ENCODE measurements at places on chromosomes 6 and 20.

DNA sequence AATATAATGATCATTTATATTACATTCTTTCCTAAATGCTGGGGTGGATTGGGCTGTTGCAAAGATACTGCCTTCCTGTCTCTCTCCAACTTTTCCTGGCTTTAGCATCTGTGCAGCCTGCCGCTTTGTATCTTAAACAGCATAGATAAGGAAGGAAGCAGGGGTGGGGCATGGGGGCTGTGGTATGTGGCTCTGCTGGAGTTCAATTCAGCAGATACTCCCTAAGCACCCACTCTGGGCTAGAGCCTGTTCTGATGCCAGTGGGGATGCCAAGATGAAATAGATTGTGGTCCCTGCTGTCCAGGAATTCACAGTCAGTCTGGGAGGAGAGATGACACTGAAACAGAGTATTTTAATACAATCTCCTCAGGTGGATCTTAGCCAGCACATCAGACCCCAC lies 56.8 kb downstream of the EIF2S2 start:
- DNase-seq: no peak

DNA sequence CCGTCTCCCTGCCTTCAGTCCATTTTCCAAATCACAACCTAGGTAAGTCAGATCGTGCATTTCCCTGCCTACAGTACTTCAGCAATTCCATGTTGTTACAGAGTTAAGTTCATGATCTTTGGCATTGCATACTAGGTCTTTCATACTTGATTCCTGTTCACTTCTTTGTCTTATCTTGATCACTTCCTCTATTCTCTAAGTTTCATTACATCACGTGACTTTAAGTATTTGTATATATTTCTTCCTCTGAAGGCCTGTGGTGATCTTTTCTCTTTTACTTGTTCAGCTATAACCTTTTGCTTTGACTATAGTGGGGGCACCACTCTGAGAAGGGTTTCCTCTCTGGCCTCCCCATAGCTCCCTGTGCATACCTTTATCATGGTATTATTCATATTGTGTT lies 100.2 kb downstream of the TRMT11 start:
- DNase-seq: no peak

DNA sequence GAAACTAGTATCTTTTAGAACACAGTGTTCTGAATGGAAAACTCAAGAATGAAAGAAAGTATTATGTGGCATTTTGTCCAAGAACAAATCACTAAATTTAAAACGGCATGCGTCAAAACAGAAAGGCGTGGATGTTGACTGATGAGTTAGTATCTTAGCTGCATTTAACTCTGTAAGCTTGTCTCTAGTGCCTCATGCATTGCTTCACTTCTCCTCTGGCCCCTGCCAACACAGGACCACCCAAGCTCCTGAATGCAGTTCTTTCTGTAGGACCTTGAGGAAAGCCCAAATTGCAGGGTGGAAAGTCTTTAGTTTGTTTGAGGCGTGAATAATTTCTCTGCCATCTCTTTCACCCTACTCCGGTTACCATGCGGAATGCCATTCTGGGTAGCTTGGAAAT lies 632.2 kb downstream of the COL12A1 start:
- DNase-seq: no peak

DNA sequence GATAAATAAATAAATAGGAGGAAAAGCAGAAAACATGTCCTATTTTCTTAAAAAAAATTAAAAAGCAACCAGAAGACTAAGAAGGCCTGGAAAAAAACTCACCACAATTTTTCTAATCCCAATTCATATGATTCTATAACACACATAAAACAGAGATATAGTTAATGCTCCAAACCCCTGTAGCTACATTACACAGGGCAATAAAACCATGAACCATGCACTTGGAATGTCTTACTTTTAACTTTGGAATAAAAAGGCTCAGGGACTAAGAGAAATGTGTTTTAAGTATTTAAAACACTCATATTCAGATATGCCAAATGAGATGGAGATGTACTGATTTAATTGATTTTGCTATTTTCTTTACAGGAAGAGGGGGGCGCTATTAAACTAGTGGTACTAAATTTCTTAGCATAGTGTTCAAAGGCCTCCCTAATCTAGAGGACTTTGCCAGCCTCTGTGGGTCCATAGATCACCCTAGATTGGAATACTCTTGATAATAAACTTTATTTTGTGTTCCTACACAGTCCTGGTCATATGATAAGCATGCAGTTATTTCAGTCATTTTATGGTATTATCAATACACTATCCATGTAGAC lies 30.3 kb upstream of the GCM1 start:
- no peak for DNase-seq

DNA sequence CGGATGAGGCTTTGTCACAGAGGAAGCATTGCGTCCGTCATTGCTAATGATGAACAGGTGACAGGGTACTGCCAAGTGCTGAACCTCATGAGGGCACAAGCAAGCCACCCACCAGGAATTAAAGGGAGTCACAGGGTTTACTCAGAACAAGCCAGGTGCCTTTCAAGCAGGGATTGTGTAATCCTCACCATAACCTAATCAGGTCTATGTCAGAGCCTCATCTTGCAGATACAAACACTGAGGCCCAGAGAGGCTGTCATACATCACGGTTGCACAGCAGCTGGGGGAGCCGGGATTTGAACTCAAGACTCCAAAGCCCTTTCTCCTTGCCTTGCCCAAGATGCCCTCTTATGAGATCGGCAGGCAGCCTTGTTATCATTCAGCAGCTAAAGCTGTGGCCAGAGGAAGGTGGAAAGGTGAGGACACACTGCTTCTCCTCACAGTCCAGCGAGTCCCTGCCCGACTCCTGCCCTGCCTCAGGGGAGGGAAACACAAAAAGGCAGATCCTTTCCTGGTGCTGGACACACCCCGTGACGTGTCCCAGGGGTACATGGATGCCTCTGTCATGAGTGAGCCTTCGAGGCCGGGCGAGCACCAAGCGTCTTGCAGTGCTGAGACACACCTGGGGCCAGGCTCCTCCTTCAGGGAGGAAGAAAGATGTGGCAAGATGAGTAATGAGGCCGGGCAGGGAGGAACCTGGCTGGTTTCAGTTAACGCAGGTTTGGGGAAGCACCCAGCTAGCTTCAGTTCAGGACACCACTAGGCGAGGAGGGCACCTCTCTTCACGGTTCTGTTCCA lies 214.9 kb downstream of the LY86 start:
- DNase-seq: no peak

DNA sequence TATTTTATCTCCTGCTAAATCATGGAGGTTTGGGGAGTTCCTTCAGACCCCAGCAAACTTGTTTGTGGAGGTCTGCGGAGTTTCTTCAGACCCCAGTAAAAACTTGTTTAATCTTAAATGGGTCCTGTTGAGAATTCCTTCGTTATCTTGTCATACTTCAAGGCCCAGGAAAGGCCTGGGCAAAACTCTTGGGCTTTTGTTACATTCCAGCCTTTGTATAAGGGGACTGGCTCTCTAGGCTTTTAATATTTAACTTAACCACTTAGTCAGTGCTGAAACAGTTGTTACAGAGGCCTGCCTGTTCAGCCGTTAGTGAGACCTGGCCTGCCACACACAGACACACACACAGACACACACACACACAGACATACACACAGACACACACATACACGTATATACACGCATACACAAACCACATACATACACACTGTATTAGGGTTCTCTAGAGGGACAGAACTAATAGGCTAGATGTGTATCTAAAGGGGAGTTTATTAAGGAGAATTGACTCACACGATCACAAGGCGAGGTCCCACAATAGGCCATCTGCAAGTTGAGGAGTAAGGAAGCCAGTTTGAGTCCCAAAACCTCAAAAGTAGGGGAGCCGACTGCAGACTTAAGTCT lies 21.3 kb upstream of the CST3 start:
- no peak for DNase-seq

GRCh38 chr6:37791156-37791919 lies 28.2 kb upstream of the ZFAND3 start:
- peak; percentile 98 for DNase-seq

DNA sequence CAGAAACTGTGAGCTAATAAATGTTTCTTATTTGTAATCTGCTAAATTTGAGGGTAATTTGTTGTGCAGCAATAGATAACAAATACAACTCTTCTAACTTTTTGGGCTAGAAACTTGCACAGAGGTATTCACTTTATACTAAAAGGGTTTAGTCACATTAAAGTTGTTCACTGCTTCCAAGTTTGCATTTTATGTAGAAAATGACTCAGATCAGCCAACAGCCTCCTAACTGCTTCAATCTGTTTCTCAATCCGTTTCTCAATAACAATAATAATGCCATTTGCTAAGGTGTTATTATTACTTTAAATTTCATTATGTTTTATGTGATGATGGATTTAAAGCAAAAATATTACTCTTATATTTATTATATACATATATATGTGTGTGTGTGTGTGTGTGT lies 213.9 kb downstream of the CENPW start:
- no peak for DNase-seq

DNA sequence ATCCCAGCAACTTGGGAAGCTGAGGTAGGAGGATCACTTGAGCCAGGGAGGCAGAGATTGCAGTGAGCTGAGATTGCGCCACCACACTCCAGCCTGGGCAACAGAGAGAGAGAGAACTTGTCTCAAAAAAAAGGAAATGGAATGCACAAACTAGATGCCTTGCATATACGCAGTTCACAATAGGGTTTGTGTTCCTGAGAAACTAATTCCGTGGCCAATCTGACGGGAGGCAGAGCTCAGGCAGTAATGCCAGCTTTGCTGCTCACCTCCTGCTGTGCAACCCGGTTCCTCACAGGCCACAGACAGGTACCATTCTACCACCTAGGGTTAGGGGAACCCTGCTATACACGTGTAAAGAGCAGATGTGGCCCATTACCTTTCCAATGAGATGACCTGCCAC lies 1.4 kb downstream of the CDK5RAP1 start:
- DNase-seq: no peak

DNA sequence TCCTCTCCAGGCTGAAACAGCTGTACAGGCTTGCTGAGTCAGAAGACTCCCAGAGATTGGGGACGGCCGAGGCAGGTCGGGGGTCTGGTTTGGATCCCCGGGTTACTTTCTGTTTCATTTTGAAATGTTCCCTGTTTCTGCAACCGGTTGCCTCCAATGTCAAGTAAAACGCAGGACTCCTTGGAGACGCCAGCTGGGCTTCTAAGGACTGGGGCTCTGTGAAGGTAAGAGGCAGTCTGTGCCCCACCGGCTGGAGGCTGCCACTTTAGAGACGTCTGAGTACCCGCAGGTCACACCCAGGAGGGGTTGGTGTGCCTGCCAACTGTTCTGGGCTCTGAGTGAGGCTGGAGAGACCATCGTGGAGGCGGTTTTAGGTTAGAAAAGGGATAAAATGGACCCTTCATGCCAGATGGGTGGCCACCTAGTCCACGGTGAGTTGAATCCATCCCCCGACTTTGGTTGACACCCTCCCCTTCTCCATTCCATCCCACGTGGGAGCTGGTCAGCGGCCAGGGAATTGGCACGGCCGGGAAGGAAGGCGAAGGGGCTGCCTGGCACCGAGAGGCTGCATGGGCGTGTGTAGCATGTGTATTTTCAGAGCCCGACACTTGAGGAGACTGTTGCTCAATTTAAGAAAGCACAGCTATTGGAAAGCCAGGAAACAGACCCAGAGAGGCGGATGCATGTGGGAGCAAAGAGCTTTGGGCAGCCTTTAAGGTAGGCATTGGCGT lies 240.9 kb downstream of the PHACTR1 start:
- peak; percentile 13 for DNase-seq

- DNase-seq: no peak
These were observed 135.3 kb downstream of the AKAP7 start for GRCh38 chr6:131270534-131270933.

DNA sequence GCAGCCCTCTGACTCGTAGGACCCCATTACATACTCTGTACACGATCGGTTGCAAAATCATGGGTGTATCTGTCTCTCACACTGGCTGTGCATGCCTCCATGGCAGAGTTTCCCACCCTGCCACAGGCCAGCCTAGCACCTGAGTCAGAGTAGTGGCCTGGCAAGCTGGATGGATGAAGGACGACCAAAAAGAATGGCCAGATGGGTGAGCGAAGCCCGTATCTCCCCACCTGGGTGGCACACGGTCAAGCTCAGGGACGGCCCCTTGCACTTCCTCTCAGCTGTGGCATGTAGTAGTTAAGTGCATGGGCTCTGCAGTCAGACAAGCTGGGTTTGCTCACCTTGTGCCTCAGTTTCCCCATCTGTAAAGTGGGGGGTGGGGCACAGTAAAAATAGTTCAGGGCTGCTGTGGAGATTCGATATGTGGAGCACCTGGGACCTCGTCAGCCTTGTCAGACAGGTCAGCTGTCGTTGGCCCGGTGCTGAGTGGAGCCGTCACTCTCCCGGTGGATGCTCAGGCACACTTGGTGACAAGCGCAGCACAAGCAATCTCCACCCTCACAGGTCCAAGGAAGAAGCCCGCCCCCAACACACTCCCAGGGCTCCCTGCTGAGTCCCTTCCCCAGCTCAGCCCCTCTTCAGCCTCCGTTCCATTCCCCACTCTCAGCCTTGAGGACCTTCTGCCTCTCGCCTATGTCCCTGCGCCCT lies 12.6 kb downstream of the CPNE5 start:
- DNase-seq: peak; percentile 16

GRCh38 chr6:3139090-3139903 lies 18.0 kb downstream of the TUBB2A start:
- peak; percentile 91 for DNase-seq

DNA sequence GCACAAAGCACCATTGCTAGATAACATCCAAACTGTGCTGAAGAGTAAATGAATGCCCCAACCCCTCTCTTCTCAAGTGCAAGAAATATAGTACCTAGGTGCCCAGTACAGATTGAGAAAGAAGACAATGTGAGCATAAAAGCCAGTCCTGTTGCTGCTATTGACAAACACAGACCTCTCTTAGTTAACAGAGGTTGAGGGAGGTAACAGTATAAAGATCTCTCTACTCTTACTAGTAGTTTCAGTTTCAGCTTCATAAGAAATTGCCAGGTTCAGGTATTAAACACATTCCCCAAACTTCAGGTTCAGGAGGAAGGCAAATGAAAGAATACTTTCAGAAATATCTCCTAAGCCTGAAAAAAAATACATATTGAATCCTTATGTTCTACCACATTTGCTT lies 31.4 kb downstream of the TBC1D32 start:
- no peak for DNase-seq

DNA sequence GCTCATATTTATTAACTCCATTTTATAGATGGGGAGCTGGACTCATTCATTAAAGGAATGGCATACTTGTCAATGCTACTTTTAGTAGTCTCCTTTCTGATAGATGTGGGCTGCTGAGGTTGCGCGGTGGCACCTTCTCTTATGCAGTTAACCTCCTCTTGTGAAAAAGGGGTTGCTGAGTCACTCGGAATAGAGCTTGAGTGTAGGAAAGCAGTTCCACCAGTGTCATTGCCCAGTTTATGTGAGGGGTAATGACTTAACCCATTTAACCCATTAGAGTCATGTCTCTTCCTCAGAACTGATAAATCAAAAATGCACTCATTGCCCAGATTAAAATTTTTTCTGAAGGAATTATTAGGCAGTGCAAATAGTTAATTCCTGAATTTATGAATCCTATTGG lies 6.3 kb downstream of the MAPK14 start:
- peak; percentile 49 for DNase-seq

GRCh38 chr20:54229566-54230160 lies 21.8 kb downstream of the PFDN4 start:
- DNase-seq: no peak

GRCh38 chr20:35909176-35909575 lies 45.1 kb downstream of the SCAND1 start:
- DNase-seq: no peak
